ENCODE measurements at places on chromosomes 4 and X.
A peak's percentile ranks its signal among the peaks of the same experiment; 100 is the strongest.

DNA sequence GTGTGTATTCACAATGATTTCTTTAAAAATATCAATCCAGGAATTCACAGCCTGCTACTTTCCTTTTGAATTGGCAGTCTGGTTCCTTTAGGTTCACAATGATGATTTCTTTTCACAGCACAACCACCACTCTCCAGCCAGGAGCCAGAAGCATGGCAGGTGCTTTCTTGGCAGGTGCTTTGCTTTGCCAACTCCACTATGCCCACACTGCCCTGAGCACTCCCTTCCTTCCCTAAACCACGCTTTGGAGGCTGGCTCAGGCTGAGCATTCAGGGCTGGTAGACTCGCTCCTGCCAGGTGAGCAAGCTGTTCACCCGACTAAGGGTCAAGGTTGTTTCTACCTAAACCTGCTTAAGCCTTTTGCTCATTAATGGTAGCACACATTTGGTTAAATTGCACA is 184.5 kb downstream of the SH3KBP1 start:
- no peak for DNase-seq
- H3K4me1 ChIP-seq, result no peaks in the 10 kb centered on the region
- no peak overlapping the region for H3K4me3 ChIP-seq
- no peaks in the 10 kb centered on the region for H3K27me3 ChIP-seq
- no peak overlapping the region for H3K27ac ChIP-seq

GRCh38 chr4:113162089-113162488 is 112.6 kb downstream of the ANK2 start:
- no peak overlapping the region for H3K27ac ChIP-seq
- DNase-seq, result no peak
- H3K4me3 ChIP-seq, result no peak overlapping the region
- H3K4me1 ChIP-seq, result no peaks in the 10 kb centered on the region
- H3K36me3 ChIP-seq, result no peaks in the 10 kb centered on the region

DNA sequence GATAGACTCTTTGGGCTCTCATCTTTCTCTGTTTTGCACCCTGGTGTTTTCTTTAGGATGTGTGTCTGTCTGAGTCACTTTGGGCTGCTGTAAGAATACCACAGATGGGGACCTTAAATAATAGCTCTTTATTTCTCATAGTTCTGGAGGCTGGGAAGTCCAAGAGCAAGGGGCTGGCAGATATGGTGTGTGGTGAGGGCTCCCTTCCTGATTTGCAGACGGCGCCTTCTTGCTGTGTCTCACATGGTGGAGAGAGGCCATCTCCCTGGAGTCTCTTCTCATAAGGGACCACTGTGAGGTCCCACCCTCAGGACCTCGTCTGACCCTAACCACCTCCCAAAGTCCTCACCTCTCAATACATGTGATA is 93.7 kb upstream of the ADRA2C start:
- H3K27me3 ChIP-seq, result peaks cover 21% of the 10 kb centered on the region
- no peak overlapping the region for H3K27ac ChIP-seq
- no peaks in the 10 kb centered on the region for H3K36me3 ChIP-seq
- H3K4me3 ChIP-seq, result no peak overlapping the region

GRCh38 chrX:47224266-47224895 is 5.9 kb downstream of the CDK16 start:
- H3K36me3 ChIP-seq, result peaks cover 14% of the 10 kb centered on the region
- H3K27me3 ChIP-seq, result no peaks in the 10 kb centered on the region
- no peak overlapping the region for H3K4me3 ChIP-seq
- H3K27ac ChIP-seq, result no peak overlapping the region
- peaks cover 5% of the 10 kb centered on the region for H3K4me1 ChIP-seq

GRCh38 chrX:111387470-111388070 is 24.4 kb downstream of the DCX start:
- no peak overlapping the region for H3K4me3 ChIP-seq
- H3K4me1 ChIP-seq, result no peaks in the 10 kb centered on the region
- no peak for DNase-seq
- no peak overlapping the region for H3K27ac ChIP-seq
- no peaks in the 10 kb centered on the region for H3K27me3 ChIP-seq
- H3K36me3 ChIP-seq, result no peaks in the 10 kb centered on the region

DNA sequence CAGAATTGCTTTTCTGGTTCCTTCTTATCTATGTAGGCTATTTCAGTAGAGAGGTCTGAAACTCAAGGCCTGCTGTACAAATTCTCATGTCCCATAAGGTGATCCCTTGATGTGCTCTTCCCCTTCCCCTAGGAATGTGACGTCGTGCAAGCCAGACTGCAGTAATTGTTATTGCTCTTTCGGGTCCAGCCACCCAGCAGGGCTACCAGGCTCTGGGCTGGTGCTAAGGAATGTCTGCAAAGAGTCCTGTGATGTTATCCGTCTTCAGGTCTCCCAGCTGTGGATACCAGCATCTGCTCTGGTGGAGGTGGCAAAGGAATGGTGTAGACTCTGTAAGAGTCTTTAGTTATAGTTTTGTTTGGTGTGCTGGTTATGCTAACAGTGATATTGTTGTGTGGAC is 378.7 kb downstream of the C4orf33 start:
- H3K4me3 ChIP-seq, result no peak overlapping the region
- no peaks in the 10 kb centered on the region for H3K27me3 ChIP-seq

GRCh38 chr4:94961420-94961819 is 203.7 kb downstream of the BMPR1B start:
- no peak for DNase-seq
- H3K4me3 ChIP-seq, result no peak overlapping the region
- H3K27ac ChIP-seq, result no peak overlapping the region
- H3K27me3 ChIP-seq, result no peaks in the 10 kb centered on the region
- no peaks in the 10 kb centered on the region for H3K4me1 ChIP-seq
- no peaks in the 10 kb centered on the region for H3K36me3 ChIP-seq

DNA sequence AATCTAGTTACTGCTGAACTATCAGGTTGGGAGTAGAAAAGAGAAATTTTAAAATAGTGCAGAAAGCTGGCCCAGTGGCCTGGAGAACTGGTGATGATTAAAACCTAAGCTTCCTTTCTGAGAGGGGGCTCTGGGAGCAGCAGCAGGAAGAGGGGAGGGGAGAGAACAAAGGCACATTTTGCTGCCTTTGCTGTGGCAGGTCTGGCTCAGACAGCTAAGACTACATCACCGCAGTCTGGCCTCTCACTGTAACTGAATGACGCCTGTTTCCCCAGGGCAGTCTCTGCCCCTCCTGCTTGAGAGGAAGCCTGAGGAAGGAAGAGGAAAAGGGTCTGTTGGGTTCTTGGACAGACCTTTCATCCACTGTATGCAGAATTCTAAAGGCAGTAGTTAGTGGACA is 148.5 kb downstream of the FRAS1 start:
- no peaks in the 10 kb centered on the region for H3K36me3 ChIP-seq
- H3K27me3 ChIP-seq, result no peaks in the 10 kb centered on the region
- H3K4me3 ChIP-seq, result no peak overlapping the region
- H3K4me1 ChIP-seq, result no peaks in the 10 kb centered on the region
- H3K27ac ChIP-seq, result no peak overlapping the region

DNA sequence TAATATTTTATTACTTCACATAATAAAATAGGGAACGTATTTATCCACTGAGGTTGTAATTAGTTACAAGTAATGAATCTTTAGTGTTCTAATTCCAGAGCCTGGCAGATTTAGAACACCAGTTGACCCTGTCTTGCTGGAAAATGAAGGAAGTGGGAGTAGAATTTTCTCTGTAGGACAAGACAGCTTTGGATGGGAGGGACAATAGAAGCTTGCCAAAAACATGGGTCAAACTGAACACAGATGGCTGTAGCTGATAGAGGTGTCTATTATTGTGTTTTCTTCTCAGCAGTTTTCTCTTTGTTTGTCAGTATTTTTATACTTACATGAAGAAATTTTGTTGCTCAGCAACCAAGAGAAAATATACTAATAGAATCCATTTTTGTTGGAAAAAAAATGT is 20.2 kb downstream of the FAT4 start:
- no peaks in the 10 kb centered on the region for H3K36me3 ChIP-seq
- H3K27me3 ChIP-seq, result no peaks in the 10 kb centered on the region
- no peak overlapping the region for H3K4me3 ChIP-seq
- H3K4me1 ChIP-seq, result no peaks in the 10 kb centered on the region
- no peak overlapping the region for H3K27ac ChIP-seq

GRCh38 chr4:109729117-109729717 is 653 bp downstream of the PLA2G12A start:
- DNase-seq, result no peak
- peaks cover 17% of the 10 kb centered on the region for H3K4me1 ChIP-seq
- H3K27me3 ChIP-seq, result no peaks in the 10 kb centered on the region
- H3K4me3 ChIP-seq, result peak overlapping the region; percentile 58
- peak overlapping the region; percentile 94 for H3K27ac ChIP-seq

DNA sequence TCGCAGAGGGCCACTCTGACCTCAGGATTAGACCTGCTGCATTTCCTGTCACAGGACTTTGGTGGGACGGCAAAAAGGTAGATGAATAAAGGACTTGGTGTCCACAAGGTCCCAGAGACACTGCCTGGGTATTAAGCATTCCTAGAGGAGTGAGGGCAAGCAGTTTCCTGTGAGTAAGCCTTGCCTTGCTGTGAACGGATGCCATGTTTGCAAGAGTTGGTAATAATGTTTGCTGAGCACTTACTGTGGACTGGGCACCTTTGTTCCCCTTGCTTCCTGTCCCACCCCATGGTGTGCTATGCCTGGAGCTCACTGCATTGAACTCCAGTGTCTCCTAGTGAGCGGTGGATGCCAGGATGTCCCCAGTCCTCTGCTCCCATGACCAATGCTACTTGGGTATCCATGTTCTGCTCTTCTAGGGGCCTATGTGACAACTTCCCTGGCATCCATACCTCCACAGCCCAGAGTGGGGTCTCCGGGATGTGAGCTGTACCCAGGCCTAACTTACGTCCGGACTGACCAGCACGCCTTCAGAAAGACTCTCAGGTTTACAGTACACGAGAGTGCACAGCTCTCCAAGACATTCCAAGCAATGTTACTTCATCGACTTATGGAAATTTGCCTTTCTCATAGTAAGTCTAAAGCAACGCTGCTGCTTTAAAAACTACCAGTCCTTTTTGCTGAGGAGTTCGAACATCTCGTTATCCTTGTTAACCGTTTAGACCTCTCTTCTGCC is 95.5 kb upstream of the MSX1 start:
- no peak overlapping the region for H3K4me3 ChIP-seq
- no peak for DNase-seq
- no peaks in the 10 kb centered on the region for H3K4me1 ChIP-seq
- no peak overlapping the region for H3K27ac ChIP-seq

DNA sequence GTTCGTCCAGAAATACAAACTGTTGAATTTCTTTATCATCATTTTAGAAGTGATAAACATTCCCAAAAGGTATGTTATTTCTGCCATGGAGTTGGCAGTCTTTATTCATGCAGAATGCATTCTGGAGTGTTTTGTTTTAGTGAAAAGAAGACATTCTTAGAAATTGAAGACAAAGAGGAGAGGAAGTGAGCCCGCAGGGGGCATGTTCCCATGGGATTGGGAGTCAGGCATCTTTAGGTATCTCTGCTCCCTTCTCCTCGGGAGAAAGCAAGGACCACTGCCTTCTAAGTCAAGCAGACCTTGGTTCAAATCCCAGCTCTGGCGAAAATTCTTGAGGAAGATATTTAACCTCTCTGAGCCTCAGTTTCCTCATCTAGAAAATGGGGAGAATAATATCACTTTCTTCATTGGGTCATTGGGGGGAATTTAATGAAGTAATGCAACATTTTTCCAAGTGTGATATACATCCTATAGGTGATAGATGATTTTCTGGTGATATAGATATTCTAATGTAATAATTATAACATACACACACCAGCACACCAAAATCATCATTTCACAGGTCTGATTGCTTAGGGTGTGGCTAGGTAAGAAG is 26.5 kb upstream of the CHRNA9 start:
- no peak overlapping the region for H3K4me3 ChIP-seq
- H3K27ac ChIP-seq, result peak overlapping the region; percentile 65
- H3K4me1 ChIP-seq, result no peaks in the 10 kb centered on the region
- H3K36me3 ChIP-seq, result no peaks in the 10 kb centered on the region

DNA sequence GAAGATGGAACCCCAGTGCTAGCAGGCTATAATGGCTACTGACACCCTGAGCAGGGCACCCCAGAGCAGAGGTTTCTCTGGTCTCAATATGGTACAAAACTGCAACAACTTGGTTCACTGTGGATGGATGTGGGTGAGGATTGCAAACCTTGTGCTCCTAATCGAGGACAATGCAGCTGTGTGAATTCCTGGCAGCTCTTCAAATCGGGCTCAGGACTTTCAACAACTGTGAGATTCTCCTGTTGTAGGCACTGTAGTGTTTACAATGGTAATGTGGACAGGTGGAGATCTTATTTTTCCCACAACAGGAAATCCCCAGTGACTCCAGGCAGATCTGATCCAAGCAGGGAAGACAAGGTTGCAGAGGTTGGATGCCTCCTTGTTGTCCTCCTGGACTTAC is 101.5 kb downstream of the RCHY1 start:
- no peak overlapping the region for H3K27ac ChIP-seq
- no peak overlapping the region for H3K4me3 ChIP-seq
- no peaks in the 10 kb centered on the region for H3K27me3 ChIP-seq

DNA sequence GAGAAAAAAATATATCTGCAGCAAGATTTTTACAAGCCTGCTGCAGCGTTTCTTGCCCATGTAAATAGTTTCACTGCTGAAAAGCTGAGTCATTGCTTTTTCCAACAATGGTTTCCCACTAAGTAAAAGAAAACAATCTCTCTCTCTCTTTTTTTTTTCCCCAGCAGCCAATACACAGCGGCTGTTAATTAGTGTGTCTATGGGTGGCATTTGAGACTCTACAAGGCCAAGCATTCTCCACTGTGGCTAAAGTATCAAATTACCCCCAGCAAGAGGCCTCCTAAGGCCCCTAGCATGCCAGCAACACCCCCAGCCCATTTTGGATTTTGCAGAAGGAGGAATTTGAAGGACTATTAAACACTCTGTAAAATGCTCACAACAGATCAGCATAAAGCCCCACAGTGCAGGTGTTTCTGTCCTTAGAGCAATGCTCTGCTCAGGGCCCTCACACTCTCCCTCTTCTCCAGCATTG is 837.4 kb downstream of the TRIML1 start:
- no peaks in the 10 kb centered on the region for H3K27me3 ChIP-seq
- no peak overlapping the region for H3K27ac ChIP-seq
- no peaks in the 10 kb centered on the region for H3K36me3 ChIP-seq
- DNase-seq, result no peak
- H3K4me1 ChIP-seq, result no peaks in the 10 kb centered on the region
- no peak overlapping the region for H3K4me3 ChIP-seq
